Activated CD4-positive, alpha-beta T cell treated with anti-CD3 and anti-CD28 coated beads for 24 hours (primary cell): ENCODE measurements at places on chromosomes 3 and 15.

GRCh38 chr3:127226946-127227842, 34.3 kb downstream of the PRR23E start:
- DNase-seq: no peak

DNA sequence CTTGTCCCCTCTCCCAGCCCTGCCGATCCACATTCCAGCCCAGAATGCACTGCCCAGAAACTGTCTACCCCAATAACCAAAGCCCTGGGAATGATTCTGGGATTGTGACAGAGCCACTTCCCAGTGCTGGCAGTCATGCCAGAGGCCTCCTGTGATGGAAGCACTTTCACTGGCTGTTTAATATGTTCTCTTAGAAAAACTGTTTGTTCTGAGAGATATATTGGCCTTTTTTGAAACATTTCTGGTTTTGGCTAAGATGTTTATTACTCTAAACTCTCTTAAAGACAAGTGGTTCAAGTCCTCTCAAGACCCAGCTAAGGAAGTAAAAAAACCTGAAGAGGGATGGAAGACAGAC, 74.0 kb upstream of the HACD2 start:
- no peak for DNase-seq

GRCh38 chr3:167929968-167930367, 165.8 kb downstream of the GOLIM4 start:
- DNase-seq: no peak

DNA sequence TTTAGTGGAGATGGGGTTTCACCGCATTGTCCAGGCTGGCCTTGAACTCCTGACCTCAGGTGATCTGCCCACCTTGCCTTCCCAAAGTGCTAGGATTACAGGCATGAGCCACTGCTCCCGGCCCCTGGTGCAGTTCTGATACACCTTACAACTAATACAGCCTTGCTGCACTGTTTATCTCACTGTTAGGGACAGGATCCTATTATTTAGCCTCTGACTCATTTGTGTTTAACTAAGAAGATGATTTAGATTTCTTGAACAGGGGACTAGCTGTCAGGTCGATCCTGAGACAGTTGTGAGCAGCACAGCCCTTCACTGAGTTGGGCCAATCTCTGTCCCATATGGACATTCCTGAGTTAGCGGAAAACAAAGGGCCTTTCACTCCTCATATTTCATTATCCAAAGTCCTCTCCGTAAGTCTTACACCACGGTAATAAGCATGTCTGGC, 19.2 kb downstream of the GYG1 start:
- no peak for DNase-seq

- no peak for DNase-seq
Measured at GRCh38 chr3:158167737-158168557, 58.1 kb downstream of the RSRC1 start.

DNA sequence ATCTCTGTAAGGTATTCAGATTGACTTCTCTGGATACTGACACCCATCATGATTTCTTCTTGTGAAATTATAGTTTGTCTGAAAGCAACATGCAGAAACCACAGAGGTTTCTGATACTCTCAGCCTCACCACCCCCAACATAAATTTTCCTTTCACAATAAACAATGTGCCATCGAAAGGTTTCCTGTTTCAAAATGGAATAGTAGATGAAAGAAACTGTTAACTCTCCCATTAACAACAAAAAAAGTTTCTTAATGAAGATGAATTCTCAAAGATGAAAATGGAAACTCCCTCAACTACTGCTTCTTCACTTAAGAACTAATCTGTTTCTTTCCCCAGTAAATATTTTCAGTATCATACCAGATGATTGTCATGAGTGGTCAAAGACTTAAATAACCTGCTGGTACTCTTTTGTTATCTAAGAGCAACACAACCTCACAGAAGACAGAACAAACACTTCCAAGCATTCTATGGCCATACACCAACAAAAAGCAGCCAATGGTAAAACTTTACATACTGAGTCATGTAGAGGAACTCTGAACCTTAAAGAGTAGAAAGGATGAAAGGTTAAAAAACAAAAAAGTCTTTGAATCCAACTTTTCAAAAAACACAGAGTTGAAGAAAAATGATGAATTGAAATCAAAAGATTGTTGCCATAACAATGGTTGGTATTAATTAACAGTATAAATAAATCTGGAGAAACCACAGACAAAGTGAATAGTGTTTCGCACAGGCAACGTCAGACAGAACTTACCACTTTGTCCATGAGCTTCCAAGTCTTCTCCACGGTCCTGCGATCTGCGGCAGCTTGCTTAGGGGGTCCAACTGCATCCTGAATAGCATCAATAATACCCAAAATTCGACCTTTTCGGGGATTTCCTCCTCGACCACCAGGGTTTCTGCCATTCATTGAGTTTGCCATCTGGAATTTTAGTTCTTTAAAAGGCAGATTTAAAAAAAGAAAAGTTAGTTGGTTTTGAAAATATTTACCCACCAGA, 1.9 kb downstream of the CBLB start:
- DNase-seq: no peak

DNA sequence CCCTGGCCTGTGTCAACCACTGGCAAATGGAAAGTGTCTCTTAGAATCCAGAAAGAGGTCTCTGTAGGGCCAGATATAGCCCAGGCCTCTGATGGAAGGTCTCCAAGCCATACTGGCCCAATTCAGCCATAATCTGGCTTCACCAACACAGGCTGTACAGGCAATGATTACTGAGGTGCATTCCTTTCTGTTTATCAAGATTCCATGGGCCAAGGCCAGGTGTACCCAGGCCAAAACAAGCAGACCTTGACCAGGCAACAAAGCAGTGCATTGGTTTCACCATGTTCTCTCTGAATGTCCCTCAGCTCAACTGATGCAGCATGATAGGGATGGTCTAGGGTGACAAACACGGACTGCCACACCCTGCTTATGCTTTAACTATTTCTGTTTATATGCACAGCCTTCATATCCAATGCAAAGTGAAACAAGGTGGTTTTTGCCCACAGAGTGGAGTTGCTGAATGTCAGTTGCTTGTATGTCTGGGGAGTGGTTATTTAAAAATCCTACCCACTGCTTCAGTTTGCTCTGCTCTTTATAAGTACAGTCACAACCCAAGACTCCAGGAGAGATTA, 25.2 kb downstream of the CCNL1 start:
- DNase-seq: no peak

DNA sequence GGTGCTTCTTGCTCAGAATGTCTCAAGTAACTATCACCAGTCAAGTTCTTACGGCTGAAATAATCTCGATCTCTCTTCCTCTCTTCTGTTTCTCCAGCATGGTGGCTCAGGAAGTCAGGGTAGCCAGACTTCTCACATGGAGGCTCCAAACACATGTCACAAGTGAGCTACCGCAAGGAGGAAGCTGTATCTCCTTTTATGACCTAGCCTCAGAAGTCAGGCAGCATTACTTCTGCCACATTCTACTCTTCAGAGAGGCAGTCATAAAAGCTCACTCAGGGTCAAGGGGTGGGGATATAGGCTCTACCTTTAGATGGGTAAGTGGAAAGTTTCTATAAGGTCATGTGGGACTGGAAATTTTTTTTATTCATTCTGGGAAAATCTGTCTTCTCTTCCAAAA, 86.6 kb upstream of the NEO1 start:
- DNase-seq: no peak

- no peak for DNase-seq
Measured at GRCh38 chr15:31149088-31149505, 47.6 kb upstream of the TRPM1 start.
